ENCODE measurements at places on chromosomes 7 and 10.

DNA sequence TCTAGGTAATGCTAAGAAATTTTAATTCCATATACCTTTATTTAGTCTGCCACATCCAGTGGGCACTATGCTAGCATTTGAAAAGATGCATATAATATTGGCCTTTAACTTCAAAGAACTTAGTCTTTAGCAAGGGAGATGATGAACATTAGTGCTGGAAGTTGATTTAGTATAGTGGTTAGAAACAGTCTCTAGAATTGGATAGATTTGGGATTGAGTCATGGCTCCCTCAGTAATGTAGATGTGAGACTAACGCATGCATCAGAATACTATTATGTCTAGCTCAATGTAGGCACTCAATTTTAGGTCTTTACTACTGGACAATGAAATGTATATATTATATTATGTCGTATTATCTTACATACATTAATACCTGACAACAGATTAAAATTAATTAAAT, 5.8 kb downstream of the DKK1 start:
- no peak for DNase-seq

DNA sequence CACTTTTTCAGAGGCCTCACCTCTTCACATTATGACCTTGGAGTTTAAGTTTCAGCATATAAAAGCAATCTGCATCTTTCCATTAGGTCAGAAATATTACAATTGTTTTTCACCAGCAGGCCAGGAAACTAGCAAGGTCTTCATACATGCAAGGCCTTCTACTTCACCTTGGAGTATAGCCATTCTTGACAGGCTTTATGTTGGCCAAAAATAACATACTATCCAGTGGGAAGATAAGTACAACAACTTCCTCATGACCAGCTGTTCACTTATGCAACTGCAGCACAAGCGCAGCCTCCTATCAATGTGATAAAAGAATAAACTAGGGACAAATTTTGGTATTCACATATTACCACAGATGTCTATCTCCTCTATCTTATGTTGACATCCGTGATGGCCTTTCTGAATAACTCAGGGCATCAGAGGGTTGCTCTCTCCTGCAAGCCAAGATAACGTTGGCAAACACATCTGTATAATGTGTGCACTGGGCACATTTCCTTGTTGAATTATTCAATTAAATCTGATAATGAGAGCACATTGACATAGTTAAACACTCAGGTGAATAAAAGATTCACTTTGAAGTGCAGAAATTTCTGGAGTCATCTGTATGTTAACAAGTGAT, 239.8 kb downstream of the FZD1 start:
- no peak for DNase-seq

- DNase-seq, result no peak
Observed at GRCh38 chr10:112308125-112308502, 24.9 kb downstream of the TECTB start.

DNA sequence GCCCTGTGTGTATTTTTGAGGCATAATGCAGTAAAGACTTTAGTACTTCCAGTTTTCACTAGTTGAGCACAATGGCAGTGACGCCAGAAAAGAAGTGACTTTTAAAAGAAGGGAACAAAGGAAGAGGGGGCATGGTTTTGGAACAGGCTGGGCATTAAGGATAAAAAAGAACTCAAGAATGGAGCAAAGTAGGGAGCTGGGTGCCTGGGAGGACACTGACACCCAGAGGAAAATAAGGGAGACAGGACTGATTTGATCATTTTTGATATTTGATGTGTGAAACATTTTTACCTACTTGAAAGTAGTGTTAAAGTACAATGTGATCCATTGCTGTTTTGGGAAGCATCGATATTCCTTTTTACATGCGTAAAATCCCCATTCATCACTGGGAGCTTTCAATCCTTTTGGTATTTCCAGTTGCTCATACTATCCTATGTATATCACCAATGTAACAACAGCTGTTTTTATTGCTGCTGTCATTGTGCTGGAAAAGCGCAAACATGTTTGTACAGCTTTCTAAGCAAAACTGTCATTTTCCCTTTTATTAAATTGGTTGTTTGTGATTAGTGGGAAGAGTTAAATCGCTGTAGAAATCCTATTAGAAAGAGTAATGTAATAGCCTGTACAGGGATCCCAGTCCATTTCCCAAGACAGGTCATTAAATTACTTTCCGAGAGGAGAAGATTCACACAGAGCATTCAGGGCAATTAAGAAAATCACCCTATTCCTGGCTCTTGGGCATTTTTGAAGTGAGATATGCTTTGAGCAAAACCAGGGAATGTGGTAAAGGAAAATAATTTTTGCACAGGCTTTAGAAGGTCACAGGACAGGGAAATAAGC, 85.2 kb downstream of the ADAM12 start:
- no peak for DNase-seq

GRCh38 chr10:43865265-43866135, 216.8 kb upstream of the ZNF32 start:
- DNase-seq, result no peak

GRCh38 chr10:65312876-65313275, 1613.0 kb upstream of the LRRTM3 start:
- DNase-seq, result no peak

GRCh38 chr7:134473861-134474291, 15.0 kb upstream of the AKR1B1 start:
- DNase-seq, result no peak

GRCh38 chr10:98150544-98150943, 16.1 kb downstream of the R3HCC1L start:
- no peak for DNase-seq
